ENCODE measurements at places on chromosomes 1 and 21. TPM values are rescaled to one million over a fixed set of nuclear protein-coding genes. Genes with fewer than 3 reads are reported as not detected.

Gene ZFP69B
- 8.0 TPM for total RNA-seq

DNA sequence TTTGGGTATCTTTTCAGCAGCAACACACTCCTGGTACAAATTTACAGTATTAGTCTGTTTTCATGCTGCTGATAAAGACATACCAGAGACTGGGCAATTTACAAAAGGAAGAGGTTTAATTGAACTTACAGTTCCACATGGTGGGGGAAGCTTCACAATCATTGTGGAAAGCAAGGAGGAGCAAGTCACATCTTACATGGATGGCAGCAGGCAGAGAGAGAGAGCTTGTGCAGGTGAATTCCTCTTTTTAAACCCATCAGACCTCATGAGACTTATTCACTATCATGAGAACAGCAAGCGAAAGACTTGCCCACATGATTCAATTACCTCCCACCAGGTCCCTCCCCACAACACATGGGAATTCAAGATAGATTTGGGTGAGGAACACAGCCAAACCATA is 124.5 kb downstream of the TPR start:
- no peaks in the 10 kb centered on the region for H3K4me1 ChIP-seq
- no peak overlapping the region for H3K4me3 ChIP-seq
- DNase-seq = no peak
- no peak overlapping the region for H3K27ac ChIP-seq

- peak overlapping the region; percentile 11 for H3K27ac ChIP-seq
- no peak overlapping the region for H3K4me3 ChIP-seq
- no peaks in the 10 kb centered on the region for H3K36me3 ChIP-seq
These were observed 239.8 kb downstream of the NFIA start for GRCh38 chr1:61322008-61322744.

DNA sequence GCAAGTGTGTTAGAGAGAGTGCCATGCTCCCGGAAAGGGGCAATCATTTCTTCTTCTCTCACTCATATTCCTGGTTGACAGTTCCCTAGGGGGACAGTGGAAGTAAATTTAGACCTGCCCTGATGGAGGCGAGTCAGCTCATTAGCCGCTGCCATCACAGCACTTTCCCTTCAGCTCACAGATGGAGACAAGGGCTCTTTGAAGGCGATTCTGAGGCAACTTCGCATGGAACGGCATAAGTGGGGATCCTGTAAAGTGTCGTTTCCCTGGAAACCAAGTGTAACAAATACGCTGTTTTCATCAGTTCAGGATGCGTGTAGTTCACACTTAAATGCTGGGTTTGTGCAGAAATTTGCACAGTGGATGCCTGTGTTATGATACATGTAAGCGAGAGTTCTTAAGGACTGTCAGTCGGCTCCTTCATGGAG is 114.5 kb upstream of the TMPRSS15 start:
- DNase-seq = no peak
- no peak overlapping the region for H3K4me3 ChIP-seq
- H3K27ac ChIP-seq = no peak overlapping the region

DNA sequence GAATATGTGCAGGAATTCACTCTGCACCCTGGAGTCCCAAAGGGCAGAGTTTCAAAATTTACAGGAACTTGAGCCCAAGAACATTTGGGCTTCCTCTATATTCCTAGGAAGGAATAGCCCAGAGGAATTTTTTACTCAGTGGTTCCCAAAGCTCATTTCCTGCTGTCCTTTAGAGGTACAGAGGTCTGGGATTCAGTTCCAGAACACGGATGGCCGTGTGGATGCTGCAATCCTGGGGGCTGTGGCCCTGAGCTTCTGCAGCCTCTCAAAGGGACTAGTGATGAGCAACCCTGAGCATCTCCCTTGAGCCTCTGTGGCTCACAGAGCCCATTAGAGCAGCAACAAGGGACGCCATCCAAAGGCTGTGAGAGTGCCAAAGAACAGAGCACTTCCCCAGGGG is 10.1 kb upstream of the RHOU start:
- no peak overlapping the region for H3K4me3 ChIP-seq
- H3K36me3 ChIP-seq = no peaks in the 10 kb centered on the region
- DNase-seq = no peak
- peaks cover 4% of the 10 kb centered on the region for H3K27me3 ChIP-seq
- no peak overlapping the region for H3K27ac ChIP-seq

Gene SYT11
- 12.8 TPM for total RNA-seq

Gene MAB21L3
- not detected for total RNA-seq

DNA sequence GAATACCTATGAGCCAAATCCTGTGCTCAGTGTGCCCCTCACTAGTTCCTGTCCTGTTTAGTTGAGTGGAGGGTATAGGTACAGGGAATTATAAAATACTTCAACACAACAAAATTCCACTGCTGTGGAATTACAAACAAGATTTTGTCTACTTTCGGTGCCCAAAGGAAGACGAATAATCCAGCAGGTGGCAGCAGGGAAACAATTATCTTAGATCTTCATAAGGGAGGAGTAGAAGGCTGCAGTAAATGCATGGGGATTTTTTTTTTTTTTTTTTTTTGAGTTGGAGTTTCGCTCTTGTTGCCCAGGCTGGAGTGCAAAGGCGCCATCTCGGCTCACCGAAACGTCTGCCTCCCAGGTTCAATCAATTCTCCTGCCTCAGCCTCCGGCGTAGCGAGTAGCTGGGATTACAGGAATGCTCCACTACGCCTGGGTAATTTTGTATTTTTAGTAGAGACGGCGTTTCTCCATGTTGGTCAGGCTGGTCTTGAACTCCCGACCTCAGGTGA is 2.0 kb upstream of the PIP5K1A start:
- peak overlapping the region; percentile 62 for H3K27ac ChIP-seq
- peak; percentile 32 for DNase-seq

Gene KDF1
- 0.60 TPM for total RNA-seq

GRCh38 chr1:34356853-34357252 is 180.1 kb downstream of the C1orf94 start:
- no peak for DNase-seq
- H3K36me3 ChIP-seq = no peaks in the 10 kb centered on the region
- no peak overlapping the region for H3K4me3 ChIP-seq
- no peaks in the 10 kb centered on the region for H3K4me1 ChIP-seq

GRCh38 chr1:67440339-67440738 is 10.1 kb upstream of the SERBP1 start:
- H3K27me3 ChIP-seq = no peaks in the 10 kb centered on the region
- H3K4me1 ChIP-seq = peaks cover 13% of the 10 kb centered on the region
- no peak for DNase-seq
- no peak overlapping the region for H3K27ac ChIP-seq
- H3K36me3 ChIP-seq = no peaks in the 10 kb centered on the region
- H3K4me3 ChIP-seq = no peak overlapping the region

DNA sequence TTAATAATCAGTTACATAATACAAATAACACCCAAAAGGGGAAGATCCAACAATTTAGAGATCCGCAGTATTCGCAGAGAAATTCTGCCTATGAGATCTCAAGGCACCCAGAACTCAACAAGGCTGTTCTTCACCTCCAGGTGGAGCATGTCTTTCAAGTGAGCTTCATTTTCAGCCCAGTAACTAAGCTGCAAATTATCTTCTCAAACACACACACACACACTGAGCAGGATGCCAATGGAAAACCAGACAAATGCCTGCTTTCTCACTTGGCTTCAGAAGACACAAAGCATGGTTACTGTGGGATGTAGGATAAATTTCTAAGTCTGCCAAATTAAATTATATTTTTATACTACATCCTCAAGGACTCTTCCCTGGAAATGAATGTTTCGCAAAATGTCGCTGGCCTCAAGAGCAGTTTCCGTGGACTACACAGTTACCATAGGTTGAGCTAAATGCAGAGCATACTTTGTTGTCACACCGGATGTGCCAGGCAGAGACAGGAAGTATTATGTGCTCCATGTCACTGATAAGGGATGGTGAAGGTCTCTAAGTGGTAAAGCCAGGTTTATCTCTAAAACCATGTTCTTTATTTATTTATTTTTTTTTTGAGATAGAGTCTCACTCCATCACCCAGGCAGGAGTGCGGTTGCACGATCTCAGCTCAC is 30.3 kb downstream of the UBR4 start:
- H3K4me3 ChIP-seq = no peak overlapping the region
- H3K4me1 ChIP-seq = peaks cover 19% of the 10 kb centered on the region
- H3K27me3 ChIP-seq = no peaks in the 10 kb centered on the region
- peak; percentile 8 for DNase-seq

Gene PROX1
- not detected for total RNA-seq

All from activated naive CD8-positive, alpha-beta T cell treated with anti-CD3 and anti-CD28 coated beads for 36 hours (primary cell).